ENCODE measurements at places on chromosomes 2 and 18.

GRCh38 chr2:42618116-42618515, 49.7 kb downstream of the MTA3 start:
- DNase-seq, result no peak

- DNase-seq, result no peak
These were observed 19.8 kb upstream of the GPR55 start for GRCh38 chr2:230944757-230945372.

GRCh38 chr18:70973626-70974025, 684.8 kb downstream of the SOCS6 start:
- DNase-seq, result no peak

- peak; percentile 66 for DNase-seq
These were observed 594 bp downstream of the FAM161A start for GRCh38 chr2:61853086-61853846.

DNA sequence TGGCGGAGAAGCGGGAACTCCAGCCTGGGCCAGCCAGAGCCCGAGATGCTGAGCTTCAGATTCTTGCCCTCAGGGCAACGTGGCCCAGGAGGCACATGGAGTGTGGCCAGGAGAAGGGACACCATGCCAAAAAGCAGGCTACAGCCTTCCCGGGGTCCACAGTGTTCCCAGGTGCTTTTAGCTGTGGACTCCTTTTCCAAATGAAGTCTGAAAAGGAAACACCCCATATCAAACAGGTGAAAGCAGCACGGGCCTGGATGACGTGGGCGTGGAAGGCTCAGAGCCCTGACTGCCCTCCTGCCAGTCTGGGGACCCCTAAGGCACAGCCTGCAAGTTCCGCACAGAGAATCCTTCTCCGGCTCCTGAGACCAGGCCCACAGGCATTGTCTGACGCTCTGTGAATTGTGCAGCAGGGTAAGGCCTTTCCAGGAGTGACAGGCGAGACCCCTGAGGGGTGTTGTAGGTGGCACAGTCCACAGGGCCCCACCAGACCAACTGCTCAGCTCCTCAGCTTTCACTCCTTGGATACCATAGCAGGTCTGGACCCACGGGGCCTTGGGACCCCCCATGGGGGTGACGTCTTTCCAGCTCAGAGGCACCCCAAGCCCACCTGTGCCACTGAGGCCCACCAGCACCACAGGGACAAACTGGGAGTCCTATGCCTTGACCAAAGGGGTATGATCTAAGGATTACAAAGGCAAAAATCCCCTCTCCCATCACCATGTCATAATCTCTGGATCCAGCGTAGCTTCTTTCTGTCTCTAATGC, 69.6 kb upstream of the RAB6C start:
- DNase-seq, result no peak

GRCh38 chr18:8249811-8250210, 359.4 kb upstream of the RAB12 start:
- DNase-seq, result no peak

DNA sequence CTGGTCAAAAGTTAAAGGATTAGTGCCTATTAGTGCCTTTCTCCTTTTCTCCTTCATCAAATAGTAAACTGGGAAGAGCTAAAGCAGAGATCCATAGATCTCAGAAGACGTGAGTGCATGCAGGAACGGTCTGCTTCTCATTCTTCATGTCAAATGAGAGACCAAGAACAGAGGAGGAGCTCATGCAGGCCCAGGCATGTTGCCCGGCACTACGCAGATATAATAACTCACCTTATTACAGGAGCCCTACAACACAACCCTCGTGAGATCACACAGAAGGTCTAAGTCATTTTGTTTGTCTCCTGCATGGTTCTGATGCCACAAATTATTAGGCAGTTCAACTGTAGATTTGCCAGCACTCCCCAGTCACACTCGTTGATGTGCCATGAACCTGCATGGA, 71.8 kb downstream of the CMPK2 start:
- DNase-seq, result no peak

DNA sequence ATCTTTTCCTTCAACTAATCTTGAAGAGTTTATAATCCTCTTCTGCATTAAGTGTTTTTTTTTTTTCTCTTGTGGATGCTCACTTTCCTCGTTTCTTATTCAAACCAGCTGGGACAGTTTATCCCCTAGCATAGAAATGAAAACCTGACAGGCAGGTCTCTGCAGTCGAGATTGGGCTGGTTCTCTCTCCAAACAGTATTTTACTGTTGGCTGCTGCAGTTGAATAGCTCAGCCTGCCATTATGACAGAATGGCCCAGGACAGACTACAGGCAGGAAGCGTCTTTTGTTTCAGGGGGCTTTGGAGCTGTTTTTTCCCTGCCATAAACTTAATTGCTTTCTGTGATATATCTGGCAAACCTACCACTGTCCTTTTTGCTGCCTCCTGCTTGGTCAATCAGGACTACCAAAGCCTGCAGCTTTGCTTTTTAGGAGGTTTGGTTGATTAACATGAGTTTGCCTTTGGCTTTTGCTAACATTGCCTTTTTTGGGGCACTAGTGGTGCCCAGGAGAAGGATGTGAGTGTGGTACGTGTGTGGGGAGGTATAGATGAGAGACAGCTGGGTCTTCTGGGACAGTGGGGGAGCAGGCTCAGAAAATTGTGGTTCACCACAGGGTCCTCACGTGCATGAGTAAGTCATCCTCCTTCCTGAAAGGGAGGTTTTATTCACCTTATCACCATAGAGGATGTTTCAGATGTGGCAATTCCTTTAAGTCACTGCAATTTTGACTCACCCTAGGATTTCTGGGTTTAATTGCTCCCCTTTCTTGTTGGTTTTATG, 128.7 kb downstream of the LYPD6B start:
- no peak for DNase-seq

DNA sequence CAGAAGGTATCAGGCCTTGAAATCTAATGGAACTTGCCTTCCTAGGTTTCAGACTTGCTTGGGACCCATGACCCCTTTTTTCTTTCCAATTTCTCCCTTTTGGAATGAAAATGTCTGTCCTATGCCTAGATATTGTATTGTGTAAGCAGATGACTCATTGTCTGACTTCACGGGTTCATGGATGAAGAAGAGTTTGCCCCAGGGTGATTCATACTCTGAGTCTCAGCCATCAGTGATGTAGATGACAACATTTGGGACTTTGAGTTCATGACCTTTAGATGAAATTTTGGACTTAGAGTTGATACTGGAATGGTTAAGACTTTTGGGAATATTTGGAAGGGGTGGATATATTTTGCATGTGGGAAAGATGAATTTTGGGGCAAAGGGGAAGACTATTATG, 11.2 kb upstream of the SCYGR5 start:
- no peak for DNase-seq

GRCh38 chr18:41789001-41789400, 166.0 kb upstream of the PIK3C3 start:
- no peak for DNase-seq

GRCh38 chr2:63819256-63819655, 22.4 kb upstream of the UGP2 start:
- DNase-seq, result peak; percentile 24

- DNase-seq, result no peak
These were observed 498.2 kb upstream of the PIK3C3 start for GRCh38 chr18:41456831-41457230.

DNA sequence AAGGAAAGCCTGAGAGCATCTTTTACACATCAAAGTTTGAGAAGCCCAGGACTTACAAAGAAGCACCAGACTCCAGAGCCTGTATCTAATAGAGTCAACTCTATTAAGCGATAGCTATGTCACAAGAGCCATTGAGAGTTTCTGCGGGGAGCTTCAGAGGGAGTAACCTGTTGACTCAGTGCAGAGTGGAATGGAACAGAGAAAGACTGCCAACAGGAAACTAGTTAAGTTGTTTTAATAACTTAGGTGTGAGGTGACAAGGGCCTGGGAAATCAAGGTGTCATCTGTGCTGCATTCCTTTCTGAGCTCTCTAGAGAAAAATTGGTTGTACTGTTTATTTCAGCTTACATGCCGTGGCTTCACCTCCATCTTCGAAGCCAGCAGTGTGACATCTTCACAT, 513.8 kb upstream of the POU3F3 start:
- DNase-seq, result no peak

DNA sequence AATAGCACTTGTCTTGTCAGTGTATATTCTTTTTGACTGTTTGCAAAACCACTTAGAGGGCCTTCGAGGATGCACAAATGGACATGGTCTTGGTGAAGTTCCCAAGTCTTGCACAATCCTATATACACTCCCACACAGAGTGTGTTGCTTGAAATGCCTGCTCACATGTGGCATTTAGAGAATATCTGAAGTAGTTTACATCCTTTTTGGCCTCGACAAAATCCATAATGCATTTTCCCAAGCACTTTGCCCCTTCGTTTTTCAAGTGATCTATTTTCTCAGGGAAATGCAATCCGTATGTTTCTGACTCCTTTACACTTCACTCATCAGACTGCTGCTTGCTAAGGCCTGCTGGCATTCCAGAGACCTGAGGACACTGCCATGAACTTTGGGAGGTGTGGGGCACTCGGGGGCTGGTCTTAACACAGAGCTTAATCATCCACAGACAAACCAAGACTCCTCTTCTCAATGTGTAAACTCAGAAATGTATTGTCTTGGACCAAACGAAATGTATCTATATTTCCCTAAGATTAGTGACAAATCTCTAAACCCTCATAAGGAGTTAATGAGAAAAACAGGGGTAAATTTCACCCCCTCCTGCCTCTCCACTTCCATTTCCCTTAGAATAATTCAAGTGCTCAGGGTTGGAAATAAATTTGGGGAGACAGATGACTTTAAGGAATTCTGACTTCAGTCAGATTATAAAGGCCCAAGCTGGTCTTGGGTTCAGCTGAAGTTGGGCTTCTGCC, 219.3 kb upstream of the APCDD1 start:
- no peak for DNase-seq

DNA sequence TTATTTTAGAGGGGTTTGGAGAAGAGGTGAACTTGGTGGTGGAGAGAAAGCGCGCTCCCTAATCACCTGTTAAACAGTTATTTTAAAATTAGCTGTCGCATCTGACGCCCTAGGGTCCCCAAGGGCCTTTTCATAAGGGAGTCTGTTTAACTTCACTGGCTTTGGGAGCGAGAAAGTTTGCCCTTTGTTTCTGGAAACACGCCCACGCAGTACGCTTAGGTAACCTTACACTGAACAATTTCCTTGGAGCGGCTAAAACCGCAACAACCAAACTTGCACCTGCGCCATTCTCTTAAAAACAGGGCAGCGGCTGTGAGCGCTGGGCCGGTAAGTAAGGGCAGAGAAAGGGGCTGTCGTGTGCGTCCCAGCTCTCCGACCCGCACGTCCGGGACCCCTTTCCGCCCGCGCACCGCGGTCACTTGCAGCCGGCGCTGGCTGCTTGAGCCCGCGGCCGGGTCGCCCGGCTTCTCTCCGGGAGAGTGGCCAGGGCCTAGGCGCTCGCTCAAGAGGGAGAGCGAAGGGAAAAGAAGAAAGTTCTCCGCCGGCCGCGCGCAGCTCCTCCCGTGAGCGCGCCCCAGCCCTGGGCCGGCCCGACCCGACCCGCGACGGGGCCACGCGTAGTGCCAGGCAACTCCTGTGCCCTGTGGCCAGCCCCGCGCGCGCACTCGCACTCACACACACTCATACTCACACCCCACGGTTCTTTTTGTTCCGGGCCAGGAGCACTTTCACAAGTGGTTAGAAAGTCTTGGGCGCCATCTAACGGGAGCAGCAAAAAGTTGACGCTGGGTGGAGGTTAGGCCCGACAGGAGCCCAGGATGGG, 19.2 kb downstream of the POU3F3 start:
- DNase-seq, result peak; percentile 72

GRCh38 chr2:72895154-72895553, 7.9 kb downstream of the SPR start:
- no peak for DNase-seq

DNA sequence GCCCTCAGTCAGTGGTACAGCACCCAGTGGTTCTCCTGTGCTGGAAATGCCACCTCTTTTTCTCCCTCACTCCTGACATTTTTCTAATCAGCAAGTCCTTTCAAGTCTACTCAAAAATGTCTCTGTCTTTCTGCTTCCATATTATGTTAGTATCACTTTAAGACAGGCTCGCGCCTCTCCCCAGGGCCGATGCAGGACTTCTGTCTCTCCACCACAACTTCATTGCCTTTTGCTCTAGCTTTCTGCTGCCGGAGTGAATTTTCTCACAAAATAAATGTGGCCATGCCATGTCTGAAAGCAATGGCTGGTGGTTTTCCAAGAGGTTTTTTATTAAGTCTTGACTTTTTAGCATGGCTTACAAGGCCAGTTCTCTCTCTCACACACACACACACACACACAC, 73.6 kb downstream of the AOX1 start:
- DNase-seq, result no peak

- no peak for DNase-seq
These were observed 167.5 kb downstream of the SLC39A10 start for GRCh38 chr2:195824478-195824877.

- no peak for DNase-seq
These were observed 27.1 kb upstream of the TMEM178A start for GRCh38 chr2:39638581-39638980.

- no peak for DNase-seq
These were observed 70.5 kb downstream of the TGIF1 start for GRCh38 chr18:3520230-3521085.

- no peak for DNase-seq
These were observed 43.1 kb upstream of the SELENOI start for GRCh38 chr2:26302846-26303245.

- no peak for DNase-seq
These were observed 42.7 kb upstream of the GORASP2 start for GRCh38 chr2:170886386-170886785.

- DNase-seq, result no peak
These were observed 147.3 kb downstream of the GREB1L start for GRCh38 chr18:21389283-21389682.

DNA sequence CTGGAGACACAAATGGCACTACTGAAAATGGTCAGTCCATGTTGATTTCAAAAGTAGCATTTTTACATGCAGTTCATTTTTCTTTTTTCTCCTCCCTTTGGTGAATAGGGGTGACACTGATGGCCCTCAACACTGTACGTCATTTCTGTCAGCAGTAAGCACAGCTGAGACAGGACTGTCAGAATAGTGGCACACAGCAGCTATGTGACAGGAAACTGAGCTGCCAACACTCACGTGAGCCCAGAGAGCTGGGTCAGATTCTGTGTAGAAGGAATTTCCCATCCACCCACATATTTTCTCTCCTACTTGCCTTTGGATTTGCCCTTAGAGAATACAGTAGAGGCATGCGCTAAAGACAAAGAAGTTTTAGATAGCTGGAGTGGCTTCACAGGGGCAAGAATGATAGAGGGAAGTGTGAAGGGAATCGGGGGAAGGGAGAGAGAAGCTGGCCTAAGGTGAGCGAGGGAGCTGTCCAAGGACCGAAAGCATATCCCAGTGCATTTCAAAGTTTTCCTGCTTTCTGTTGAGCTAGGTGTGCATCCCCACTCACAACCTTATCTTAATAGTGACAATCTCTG, 476.6 kb downstream of the CNTNAP5 start:
- DNase-seq, result no peak

- DNase-seq, result no peak
These were observed 15.1 kb upstream of the DARS1 start for GRCh38 chr2:136000502-136000901.

GRCh38 chr2:150165988-150166312, 321.5 kb downstream of the RND3 start:
- no peak for DNase-seq

DNA sequence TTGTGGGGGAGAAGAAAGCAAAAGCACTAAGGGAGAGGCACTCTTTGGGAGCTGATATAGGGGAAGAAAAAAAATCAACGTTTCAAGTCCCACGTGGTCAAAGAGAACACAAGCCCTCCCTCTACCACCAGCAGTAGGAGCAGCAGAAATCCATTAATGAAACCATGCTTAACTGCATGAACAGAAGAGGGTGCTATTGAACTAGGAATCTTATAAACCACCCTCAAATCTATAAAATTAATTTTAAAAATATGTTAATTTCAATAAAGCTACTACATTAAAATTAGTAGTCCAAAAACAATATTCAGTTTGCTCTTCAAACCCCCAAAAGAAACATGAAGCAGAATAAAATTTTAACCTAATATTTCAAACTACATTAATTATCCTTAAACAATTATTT, 147.8 kb downstream of the TMEM18 start:
- no peak for DNase-seq

Data from NCI-H774 (cell line).